ENCODE measurements at places on chromosomes 2 and 18.

DNA sequence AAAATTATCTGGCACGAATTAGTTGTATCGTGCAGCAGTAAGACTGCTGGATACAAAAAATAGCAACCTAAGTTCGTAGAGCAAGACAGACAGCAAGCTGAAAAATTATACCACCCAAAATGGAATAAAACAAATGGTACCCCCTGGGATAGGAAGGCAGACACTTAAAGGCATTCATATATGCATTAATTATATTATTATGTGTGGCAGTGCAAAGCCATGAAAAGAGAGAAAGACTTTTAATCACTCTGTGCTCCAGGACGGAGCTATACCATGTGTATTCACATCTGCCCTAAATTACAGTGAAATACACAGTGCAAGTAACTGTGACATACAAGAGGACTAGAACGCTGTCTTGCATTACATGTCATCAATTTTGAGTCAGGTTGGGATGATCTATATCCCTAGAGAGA is 235.9 kb downstream of the GULP1 start:
- no peak for DNase-seq

DNA sequence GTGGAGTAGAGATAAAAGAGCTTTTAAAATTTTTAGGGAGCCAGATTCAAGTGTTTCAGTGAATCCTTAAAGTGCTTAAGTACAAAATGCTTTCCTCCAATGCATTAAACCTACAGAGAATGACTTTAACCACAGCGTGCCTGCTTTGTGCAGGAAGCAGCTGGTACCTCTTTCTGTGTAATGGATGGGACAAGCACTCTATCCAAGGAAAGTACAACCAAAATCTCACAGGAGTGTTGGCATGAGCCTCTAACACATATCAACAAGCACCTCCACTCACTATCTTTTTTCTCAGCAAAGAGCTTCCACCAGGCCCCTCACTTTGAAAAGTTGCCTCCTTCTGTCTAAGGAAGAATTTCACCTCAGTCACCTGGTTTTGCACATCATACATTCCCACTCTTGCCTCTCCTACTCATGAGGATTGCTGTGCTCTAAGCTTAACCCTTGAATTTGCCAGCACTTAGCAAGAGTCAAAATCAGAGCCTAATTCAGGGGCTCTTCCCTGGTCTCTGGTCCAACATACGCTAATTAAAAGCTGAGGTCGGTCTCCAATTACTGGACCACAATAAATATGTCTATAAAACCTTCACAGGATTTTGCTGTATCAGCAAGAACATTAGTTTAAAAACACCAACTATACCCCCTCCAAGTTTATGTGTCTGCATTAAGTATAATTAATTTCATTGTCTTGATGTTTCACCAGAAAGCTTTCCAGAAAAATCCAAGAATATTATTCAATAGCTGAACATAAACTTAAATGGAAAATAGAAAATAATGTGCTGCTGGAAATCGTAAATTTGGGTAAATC is 68.9 kb downstream of the ZNF521 start:
- DNase-seq = no peak

GRCh38 chr2:213065583-213066442 is 85.6 kb downstream of the IKZF2 start:
- no peak for DNase-seq

DNA sequence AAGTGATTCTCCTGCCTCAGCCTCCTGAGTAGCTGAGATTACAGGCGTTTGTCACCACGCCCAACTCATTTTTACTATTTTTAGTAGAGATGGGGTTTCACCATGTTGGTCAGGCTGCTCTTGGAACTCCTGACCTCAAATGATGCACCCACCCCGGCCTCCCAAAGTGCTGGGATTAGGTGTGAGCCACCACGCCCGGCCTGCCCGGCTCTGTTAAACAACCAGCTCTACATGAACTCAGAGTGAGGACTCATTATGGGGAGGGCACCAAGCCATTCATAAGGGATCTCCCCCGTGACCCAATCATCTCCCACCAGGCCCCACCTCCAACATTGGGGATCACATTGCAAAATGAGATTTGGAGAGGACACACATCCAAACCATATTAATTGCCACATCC is 8.8 kb downstream of the ATIC start:
- no peak for DNase-seq

- no peak for DNase-seq
Observed at GRCh38 chr18:9513971-9514512, 38.7 kb downstream of the RALBP1 start.

DNA sequence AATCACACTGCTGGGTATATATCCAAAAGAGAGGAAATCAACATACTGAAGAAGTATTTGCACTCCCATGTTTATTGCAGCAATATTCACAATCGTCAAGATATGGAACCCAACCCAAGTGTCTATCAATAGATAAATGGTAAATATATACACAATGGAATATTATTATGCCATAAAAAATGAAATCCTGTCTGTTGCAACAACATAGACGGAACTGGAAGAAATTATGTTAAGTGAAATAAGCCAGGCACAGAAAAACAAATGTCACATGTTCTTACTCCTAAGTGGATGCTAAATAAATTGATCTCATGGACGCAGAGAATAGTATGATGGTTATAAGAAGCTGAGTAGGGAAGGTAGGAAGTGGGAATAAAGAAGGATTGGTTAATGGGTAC is 65.7 kb downstream of the NCKAP1 start:
- no peak for DNase-seq

GRCh38 chr2:16691261-16691660 is 25.6 kb upstream of the CYRIA start:
- no peak for DNase-seq

GRCh38 chr18:10726198-10727068 is 200.6 kb downstream of the NAPG start:
- no peak for DNase-seq

GRCh38 chr2:85830645-85831044 is 58.1 kb downstream of the ST3GAL5 start:
- no peak for DNase-seq

DNA sequence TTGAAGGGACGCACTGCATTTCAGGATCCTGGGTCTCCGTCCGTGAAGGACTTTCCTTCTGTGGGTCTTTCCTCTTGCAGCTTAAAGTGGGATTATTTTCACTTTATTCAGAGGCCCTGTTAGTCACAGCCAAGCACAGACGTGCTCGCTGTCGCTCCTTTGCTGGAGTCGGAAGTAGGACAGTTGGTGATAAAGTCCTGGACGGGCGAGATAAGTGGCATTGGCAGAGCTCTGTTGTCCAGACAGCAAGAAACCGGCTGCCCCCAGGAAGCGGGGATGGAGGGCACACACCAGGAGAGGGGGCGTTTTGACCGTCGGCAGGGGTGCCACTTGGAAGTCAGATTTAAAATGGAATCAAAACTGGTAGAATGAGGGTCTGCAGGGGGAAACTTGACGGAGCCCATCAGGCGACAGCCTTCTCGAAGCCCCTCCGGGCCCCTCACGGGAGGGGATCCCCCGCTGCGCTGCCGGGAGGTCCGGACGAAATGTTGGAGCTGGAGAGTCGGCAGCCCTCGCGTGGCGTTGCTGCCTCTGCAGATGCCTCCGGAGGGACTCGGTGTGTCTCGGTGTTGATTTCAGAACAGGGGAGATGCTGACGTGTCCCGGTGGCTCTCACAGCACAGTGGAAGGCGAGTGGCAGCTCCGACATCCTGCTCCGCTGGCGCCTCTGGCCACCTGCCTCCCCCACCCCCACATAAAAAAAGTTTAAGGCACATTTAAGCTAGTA is 124.2 kb downstream of the NFATC1 start:
- DNase-seq = no peak

DNA sequence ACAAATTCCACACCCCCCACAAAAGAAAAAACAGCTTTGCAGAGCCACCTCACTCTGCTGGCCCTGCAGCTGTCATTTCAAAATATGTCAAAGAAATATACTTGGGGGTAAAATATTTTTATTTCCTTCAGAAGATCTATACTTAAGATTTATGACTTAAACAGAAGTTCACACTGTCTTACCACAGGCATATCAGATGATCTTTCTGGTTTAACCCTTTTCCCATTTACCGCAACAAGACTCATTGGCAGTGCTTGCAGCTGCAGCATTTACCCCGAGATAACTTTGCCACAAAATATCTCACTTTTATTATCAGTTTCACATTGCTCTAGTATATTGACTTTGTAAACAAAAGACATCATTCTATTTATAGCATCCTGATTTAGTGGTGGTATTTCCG is 21.6 kb upstream of the SLC35G4 start:
- no peak for DNase-seq

GRCh38 chr2:230589025-230589424 is 123.6 kb upstream of the CAB39 start:
- no peak for DNase-seq

- DNase-seq = no peak
Observed at GRCh38 chr2:109064660-109065390, 64.2 kb upstream of the SH3RF3 start.

DNA sequence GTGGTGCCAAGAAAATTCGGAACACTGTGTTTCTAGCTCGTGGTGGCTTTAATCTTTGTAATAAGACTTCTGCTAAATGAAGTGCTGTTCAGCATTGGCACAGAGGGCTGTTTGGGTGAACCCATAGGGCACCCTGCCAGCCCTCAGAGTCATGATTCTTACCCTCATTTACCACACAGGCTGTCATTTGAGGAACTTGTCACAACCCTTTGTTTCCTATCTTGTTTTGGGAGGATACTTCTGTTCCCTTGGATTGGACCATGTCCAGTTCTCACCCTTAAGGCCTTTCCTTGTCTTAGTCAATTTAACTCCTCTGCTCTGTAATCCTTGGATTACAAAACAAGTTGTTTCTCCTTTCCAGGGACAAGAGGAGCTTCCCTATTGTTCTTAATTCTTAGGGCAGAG is 225.7 kb downstream of the MTX2 start:
- no peak for DNase-seq

DNA sequence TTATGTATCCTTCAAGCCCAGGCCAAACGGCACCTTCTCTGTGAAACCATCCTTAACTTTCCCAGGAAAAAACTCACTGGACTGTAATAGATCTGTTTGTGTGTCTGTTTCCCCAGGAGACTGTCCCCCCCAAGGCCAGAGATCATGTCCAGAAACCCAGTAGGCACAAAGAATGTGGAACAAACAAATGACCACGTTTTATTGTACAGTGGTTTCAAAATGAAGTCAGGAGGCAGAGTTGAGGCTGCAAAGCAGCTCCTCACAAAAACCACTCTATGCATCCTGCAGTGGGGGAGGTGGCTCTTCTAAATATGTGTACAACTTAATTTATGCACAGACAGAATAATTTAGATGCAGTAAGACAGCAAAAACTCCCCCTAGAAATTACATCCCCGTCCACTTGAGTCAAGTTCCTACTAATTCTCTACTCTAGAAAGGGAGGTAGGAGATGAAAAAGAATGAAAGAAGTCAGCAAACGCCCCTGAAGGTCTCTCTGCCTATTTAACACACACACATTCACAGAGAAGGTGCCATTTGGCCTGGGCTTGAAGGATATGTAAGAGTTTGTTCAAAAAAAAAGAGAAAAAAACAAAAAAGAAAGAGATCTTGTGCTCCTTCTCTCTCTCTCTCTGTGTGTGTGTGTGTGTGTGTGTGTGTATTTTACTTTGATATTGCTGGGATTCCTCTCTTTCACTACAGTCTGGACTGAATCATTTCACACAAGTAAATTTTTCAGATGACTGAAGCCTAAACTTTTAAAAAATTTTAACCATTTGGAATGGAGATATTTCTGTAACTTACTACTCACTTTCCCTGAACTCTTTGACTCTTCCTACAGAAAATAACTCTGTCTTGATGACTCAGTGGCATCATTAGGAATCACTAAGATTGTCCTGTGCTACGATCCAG is 19.5 kb downstream of the BCL2 start:
- DNase-seq = no peak

GRCh38 chr18:29596959-29597358 is 1420.0 kb upstream of the CDH2 start:
- DNase-seq = no peak

GRCh38 chr2:111975053-111975552 is 76.7 kb downstream of the MERTK start:
- no peak for DNase-seq

GRCh38 chr18:47752796-47753645 is 177.4 kb downstream of the SMAD2 start:
- no peak for DNase-seq

DNA sequence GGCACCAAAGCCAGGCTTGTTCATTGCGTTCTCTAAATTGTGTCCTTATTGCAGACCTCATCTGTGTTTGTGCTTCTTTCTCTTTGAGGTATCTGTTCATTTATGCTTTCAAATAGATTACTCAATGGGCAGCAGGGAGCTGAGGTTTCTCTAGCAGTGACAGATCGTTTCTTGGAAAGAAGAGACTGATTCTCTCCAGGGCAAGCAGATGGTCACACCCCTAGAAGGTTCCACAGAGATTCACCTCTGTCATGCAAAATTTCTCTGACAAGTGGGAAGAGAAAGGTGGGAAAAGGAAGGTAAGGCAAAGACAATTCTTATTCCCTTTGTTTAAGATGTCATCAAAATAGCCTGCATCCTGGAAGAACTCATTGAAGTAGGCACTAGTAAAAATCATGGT is 14.0 kb downstream of the DLGAP1 start:
- DNase-seq = no peak

- DNase-seq = no peak
Observed at GRCh38 chr2:43305517-43305916, 79.1 kb upstream of the ZFP36L2 start.

DNA sequence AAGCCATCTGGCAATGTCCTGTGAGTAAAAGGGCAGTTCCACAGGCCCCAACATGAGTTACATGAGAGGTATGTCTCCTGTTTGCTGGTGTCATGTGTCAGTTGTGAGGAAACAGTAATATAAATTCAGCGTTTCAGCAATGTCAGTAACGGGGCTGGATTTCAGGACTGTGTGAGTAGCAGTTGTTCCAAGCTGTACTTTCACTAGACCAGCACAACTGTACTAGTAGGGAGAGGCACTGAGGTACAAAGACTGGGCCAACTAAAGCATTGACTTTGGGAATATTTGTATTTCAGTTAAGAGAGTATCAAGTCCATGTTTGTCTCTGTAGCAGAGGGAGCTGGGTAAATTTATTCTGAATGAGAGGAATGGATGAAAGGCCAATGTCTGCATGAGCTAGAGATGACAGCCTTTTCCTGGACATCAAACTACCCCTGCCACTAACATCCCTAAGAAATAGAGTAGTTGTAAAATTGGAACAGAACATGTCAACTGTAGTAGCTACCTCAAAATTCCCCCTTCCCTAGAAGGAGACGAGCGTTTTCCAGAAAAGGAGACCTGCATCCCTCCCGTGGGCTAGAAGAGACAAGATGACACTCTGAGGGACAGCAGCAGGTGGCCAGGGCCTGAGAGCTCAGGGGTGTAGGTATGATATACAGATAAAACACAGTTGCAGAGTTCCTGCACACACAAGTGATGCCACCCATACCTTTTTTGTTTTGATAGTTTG is 24.4 kb downstream of the EIF4E2 start:
- no peak for DNase-seq

DNA sequence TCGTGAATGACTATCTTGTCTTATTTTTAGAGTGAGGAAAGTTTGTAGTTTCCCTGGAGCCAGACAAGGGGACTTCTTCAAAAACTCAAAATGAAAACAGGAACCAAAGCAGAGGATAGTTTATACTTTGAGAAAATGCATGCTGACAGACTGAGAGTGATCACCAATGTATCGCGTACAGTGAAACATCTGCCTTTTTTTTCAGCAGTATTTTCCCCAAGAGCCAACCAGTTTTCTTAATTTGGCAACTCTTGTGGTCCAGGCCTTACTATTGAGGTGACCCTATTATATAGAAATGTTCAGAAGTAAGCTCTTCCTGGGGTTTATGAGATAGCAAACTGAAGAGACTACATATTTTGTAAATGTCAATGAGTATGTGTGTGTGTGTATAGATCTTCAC is 153.7 kb upstream of the VRK2 start:
- DNase-seq = no peak

GRCh38 chr2:11597538-11598225 is 63.8 kb downstream of the GREB1 start:
- DNase-seq = no peak
